ENCODE measurements at places on chromosomes 3 and 15.

GRCh38 chr15:63072809-63073277 lies 30.3 kb downstream of the TPM1 start:
- DNase-seq = no peak

- no peak for DNase-seq
Observed at GRCh38 chr3:73056014-73056844, 5.2 kb upstream of the EBLN2 start.

DNA sequence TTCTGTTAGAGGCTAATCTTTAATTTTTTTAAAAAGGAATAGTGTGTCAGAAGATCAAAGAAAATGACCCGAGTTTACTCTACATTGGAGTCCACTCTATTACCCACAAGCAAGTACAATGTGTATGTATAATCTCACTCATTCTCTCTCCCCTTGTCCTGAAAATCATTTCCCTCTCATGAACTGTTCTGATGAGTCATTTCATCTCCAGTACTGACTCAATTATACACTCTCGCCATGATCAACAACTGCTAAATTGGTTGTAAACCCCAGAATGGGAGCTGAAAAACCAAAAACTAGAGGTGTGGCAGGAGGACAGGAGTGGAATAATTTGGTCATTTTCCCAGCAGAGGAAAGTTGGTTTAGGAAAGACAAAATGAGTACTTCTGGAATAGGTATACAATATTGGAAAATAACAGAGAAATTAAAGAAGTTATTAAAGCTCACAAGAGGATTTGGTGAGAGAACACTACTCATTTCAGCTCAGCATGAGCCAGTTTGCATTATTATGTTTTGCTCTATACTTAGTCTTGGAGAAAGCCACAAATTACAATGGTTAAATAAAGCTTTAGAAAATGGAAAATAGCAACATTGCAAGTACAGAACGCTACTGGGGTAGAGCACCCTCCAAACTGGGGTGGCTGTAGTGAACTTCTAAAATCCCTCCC lies 144.3 kb upstream of the PFN2 start:
- no peak for DNase-seq

GRCh38 chr15:31062911-31063310 lies 38.6 kb downstream of the TRPM1 start:
- DNase-seq = no peak

DNA sequence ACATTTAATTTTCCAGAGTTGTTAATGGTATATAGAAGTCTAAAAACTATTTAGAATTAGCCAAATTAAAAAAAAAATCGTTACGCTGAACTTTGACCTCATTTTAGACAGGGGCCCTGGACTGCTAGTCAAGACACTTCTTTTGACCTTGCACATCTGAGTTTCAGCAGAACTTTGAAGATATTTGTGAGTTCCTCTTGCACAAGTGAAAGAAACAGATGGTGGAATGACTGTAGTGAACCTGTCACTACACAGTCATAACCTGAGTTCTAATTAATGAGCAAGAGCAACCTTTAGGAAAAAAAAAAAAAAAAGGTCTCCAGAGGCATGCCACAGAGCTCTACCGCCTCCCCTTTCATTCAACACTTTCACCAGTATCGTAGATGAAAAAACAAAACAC lies 5.3 kb downstream of the MYO5C start:
- DNase-seq = no peak

DNA sequence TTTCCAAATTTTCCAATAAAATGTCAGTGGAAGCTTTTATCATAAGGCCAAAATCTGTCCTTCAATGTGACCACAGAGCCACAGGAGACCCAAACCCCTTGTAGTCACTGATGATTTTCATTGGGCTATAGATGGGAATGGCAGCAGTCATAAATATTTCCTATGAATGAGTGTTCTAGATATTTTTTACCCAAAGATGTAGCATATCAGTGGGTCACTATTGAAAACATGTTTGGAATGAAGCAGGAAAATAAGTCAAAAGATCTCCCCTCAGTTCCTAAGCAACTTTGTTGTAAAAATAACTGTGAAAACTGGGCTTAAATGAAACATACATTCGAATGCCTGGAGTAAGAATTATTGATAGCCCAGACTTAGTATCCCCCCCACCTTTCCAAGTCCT lies 49.0 kb downstream of the NKIRAS1 start:
- no peak for DNase-seq

DNA sequence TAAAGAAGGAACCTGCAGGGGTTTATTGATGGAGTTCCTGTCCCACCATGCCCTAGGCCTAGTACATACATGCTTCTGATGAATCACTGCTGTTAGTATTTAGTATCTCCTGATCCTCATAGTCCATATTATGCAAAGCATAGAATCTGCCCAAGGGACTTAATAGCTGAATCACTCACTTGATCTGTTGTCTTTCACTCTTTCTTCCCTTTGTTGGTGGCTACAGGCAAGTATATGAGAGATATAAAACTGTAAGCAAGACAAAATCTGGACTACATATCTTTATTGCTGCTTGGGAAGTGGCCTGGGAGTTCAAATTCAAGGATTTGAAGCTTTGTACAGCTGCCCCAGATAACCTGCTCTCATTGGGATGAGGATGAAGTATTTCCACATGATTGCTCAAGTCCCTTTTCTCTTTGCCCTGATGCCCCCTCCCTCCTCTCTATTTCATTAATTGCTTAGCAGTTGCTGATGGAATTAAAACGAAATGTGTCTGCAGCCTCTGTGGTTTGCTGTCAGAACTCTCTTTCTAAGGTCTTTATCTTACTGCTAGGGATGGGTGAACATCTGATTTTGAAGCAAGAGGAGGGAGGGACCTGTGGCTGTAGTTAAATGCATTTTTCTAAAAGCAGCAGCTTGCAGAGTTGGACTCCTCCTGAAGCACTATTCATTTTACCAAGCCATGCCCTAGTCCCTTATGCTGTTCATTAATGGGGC lies 114.1 kb downstream of the ZNF609 start:
- no peak for DNase-seq

DNA sequence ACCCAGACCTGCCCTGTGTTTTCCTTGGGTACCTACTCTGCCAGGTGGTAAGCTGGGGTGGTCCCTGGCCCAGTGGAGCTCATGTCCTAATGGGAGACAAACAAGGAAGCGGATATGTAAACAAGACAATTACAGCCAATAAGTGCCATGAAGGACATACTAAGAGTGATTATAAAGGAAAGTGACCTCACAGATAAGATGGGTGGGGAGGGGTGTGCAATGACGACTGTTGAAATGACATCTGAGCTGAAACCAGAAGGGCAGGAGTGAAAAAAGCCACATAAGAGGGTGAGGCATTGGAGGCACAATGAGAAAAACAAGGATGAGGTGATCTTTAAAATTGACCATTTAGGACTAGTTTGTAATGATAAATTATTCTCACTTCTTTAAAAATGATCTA lies 336.2 kb upstream of the IL12A start:
- no peak for DNase-seq

DNA sequence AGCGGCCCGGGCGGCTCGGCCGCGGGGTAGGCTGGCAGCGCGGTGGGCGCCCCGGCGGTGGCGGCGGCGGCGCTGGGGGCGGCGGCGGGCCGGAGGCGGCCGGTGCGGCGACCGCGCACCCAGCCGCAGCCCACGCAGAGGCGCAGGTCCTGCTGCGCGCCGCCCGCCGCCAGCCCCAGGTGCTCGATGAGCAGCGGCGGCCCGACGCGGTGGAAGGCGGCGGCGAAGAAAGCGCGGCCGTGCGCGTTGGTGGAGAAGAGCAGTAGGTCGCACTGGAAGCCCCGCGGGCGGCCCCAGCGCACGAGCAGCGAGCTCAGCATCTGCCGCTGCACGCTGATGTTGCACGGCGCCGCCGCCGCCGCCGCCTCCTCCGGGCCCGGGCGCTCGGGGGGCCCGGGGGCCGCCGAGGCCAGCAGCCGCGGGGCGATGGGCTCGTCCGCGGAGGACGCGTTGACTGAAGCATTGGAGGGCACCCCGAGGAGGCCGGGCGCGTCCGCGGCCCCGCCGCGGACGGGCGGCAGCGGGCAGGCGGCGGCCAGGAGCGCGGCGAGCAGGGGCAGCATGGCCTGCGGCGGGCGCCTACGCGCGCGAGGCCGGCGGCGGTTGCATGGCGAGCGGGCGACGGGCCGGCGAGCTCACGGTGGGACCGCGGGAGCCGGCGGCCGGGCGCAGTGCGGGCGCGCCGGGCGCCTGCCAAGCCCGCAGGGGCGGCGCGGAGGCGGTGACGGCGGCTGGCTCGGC lies 452 bp downstream of the TMEM158 start:
- no peak for DNase-seq

DNA sequence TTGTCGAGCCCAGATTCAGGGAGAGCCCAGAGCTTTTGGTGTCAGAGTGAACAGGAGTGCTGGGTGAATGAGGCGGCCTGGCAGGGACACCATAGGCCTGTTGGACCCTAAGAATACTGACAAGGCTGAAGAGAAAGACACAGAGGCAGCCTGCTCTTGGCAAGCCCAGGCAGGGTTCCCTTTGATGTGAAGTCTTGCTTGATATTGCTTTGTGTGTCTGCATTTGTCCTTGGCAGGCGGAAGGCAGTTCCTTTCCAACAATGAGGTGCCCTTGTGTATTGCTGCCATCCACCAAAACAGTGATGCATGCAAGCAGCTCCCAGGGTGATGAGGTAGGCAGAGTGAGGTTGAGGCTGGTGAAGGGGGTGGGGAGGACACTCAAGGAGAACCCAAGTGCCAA lies 152.7 kb upstream of the TSC22D2 start:
- DNase-seq = no peak

- DNase-seq = no peak
Observed at GRCh38 chr3:16509721-16510619, 3.5 kb downstream of the RFTN1 start.

- DNase-seq = no peak
Observed at GRCh38 chr15:36294359-36294758, 285.1 kb upstream of the CDIN1 start.
